ENCODE measurements at places on chromosomes 7 and 10.

DNA sequence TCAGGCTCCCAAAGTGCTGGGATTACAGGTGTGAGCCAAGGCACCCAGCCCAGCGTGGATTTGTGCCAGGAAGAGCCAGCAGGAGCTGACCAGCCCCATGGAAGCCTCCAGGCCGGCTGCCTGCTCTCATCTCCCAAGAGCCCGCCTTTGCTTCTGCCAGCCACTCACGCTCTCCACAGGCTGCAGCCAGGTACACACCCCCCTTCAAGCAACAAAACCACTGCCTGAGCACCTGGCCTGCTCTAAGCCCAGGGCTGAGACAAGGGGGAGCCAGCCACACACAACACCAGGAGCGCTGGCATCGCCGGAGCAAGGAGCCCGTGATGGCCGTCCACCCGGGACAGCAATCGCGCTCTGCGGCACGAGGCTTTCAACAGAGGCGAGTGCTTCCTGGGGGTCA is 34.5 kb downstream of the MAD1L1 start:
- no peak for DNase-seq

- no peak for DNase-seq
These were observed 345.9 kb upstream of the SHH start for GRCh38 chr7:156158213-156158612.

DNA sequence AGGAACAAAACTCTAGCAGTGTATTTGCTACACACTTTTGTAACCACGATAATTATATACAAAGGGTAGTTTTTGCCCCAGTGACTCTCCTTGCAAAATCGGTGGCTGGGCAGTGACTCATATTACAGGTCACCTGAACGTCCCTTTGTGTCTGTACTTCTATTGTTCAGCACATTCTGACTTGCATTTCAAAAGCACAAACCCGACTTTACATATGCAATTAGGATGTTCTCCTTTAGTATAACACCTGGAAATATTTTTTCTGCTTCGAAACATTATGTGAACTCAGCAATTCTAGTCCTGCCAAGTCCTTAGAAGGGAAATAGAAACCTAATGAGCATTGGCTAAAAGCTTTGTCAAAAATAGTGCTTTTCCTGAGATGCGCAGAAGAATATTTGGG is 6.0 kb downstream of the PRR15 start:
- DNase-seq, result no peak

- DNase-seq, result no peak
These were observed 22.9 kb downstream of the GSAP start for GRCh38 chr7:77393261-77393660.

DNA sequence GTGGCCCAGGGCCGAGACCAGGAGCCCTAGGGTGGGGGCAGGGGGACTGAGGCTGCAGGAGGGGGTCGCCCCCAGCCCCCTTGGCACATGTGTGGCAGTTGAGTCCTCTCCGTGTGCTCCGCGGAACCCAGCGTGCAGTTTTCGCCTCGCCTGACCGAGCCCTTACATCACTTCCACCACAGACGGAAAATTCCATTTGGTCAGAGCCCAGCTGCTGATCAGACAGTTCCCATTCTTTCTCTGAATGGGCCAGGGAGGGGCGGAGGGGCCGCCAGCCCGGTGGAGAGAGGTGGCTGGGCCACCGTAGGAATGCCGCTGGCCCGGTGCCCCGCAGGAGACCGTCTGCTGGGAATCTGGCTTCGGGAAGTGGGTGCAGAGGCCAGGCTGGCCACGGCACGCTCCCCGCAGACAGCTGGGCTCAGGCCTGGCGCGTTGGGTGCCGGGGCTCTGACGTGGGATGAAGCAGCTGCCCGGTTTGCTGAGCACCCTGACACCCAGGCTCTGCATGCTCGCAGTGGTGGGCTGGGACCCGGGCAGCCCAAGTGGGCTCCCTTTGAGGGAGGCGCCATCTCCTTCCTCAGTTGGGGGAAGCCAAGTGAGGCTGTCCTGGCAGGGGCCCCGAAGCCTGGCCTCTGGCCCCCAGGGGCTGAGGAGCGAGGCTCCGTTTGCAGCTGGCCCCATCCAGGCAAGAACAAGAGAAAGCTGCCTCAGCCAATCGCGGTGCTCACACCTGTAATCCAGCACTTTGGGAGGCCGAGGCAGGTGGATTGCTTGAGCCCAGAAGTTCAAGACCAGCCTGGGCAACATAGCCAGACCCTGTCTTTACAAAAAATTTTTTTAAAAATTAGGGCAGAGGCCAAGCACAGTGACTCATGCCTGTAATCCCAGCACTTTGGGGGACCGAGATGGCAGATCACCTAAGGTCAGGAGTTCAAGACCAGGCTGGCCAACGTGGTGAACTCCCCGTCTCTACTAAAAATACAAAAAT is 9.9 kb downstream of the TTYH3 start:
- DNase-seq, result no peak

- DNase-seq, result peak; percentile 52
These were observed 97.7 kb upstream of the EFCAB10 start for GRCh38 chr7:105678811-105679495.

DNA sequence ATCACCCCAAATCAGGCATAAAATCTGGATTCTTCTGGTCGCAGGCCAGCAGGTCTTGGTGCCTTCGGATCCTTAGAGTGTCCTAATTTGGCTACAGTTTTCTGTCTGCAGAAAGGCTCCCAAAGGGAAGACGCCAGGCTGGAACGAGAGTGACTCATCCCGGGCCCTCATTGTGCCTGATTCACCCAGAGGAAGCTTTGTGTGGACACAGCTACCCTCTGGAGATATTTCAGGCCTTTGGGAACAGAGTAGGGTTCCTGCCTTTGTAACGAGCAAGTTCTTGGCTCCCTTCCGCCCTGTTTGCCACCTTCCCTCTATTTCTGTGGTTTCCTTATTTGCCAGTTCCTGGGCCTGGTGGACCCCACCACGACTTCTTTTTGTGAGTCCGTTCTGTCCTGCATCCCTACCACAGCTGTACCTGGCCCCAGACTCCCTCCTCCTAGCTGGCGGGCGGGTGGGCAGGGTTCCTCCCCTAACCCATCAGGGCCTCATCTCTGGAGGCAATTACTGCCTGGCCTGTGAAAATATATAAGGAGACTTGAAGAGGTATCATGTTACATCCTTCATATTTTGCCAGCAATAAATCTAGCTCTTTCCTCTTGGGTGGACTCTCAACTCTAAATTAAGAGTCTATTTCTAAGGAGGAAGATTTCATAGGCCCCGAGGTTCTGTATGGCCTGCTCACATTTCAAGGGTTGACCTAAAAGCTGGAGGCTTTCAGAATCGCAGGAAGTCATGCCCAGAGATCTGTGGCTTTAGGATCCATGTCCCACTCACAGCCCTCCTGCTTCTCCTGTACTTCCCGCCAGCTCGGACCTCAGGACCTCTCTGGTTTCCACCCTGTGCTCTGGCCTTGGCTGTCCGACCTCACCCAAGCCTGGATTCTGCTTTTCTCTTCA is 219.2 kb upstream of the ZNF32 start:
- no peak for DNase-seq

DNA sequence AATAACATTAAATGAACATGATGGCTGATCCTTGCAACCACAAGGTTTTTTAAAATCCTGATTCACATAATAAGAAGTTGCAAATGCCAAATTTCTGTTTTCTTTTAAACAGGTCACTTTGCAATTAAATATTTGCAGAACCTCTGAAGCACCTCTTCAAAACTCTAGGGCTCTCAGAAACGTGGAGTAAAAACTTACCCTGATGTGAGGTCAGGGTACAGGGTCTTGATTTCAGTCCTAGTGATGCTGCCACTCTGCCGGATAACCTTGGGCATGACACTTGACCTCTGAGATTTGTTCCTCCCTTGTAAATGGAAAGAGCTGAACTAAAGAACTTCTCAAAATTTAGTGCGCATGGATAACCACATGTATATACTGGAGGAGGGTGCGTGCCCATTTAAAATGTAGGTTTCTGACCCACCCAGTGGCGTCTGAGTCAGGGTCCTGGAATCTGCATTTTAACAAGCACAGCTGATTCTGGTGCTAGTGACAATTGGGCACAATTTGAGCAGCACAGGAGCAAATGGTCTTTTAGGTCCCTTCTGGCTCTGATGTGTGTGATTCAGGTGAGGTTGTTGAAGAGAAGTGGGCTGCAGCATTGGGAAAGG is 35.5 kb upstream of the TNPO3 start:
- no peak for DNase-seq

DNA sequence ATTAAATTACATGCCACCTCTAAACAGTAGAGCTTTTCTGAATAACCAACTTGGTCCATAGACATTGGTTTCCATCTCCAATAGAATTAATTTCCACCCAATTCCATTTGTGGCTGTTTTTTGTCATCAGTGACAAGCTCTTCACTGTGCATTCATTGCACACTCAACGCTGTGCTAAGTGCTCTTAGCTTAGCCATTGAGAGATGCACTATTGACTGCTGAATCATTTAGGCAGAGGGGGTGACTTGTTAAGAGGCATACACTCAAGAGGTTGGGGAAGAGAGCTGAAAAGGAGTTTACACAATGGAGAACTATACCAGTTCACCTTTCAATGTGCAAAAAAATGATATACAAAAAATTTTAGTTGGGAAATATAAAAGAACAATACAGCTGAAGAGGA is 31.9 kb upstream of the CBLL1 start:
- DNase-seq, result no peak

GRCh38 chr7:84454174-84454959 is 259.8 kb upstream of the SEMA3A start:
- DNase-seq, result no peak

- no peak for DNase-seq
These were observed 172.6 kb upstream of the NRP1 start for GRCh38 chr10:33506838-33507661.

GRCh38 chr7:37198906-37199485 is 249.7 kb downstream of the ELMO1 start:
- peak; percentile 52 for DNase-seq

DNA sequence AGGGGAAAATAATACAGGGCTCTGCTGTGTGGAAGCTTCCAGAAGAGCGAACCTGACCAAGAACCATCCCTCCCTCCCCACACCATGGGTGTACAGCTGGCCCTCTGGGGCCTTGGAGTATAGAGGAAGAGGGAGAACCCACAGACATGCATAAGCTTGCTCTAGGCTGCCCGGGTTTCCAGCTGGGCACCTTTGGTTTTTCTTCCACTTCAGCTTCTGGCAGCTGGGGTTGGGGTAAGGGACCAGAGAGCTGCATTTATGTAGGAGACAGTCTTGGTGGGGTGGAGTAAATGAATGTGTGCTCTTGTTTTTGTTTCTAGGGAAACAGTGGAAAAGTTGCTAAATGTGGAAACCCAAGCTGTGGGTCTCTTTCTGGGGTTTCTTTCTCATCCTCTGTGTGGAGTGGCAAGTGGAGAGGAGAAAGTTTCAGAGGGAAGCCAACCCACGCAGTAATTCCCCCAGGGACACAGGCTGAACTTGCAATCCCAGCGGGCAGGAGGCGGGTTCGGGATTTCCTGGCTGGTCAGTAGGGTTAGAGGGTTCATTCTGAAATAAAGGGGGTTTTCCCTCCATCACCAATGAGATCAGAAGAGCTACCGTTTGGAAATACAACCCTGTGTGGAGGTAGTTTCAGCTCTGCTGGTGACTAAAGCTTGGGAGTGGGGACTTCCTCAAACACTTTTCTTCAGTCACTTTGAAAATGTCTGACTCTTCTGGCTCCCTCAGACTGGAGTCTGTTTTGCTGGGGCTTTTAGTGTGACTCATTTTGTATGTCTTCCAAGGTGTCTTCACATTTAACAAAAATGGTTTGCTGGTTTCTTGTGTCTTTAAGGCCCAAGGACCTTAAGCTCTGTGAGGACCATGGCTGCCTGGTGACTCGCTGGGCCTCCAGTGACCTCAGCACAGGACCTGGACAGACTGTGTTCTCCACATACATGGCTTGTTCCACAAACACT is 22.2 kb upstream of the SRGN start:
- no peak for DNase-seq

DNA sequence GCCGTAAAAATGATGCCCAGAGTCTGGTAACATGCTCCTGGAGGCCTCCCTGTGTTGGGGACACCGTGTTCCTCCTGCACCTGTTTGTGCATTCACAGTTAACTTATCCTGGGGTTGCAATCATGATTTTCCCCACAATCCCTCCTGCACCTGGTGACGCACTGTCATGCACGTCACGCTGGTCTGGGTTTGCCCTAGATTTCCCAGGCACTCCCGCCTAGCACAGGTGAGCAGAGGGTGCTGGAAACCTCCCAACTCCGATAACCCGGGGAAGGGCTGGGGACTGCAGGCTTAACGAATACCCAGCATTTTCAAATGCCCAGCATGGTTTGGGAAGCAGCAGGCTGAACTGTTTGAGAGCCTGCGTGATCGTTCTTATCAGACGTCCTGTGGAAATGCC is 427.1 kb downstream of the TCERG1L start:
- no peak for DNase-seq

Data from T-helper 1 cell (primary cell).